Head of caudate nucleus (tissue), 42 donors: ENCODE measurements at places on chromosomes 6 and 20.

DNA sequence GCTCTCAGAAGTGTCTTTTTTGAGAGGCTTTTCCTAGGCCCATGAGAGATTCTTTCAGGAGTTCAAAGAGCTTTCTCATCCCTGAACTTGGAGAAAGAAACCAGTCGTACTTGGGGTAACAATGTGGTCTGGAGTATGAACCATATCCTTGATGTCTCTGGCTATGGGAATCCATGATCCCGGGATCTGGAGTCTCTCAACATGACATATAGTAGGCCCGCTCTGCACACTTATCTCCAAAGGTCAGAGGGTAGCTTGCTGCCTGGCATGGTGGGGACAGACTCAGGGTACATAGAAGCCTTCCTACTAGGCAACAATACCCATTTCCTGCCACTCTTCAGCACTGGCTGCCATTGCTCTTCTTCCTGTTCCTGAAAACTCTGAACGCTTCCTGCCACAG, 42.2 kb upstream of the NFATC2 start:
- no peak for DNase-seq

DNA sequence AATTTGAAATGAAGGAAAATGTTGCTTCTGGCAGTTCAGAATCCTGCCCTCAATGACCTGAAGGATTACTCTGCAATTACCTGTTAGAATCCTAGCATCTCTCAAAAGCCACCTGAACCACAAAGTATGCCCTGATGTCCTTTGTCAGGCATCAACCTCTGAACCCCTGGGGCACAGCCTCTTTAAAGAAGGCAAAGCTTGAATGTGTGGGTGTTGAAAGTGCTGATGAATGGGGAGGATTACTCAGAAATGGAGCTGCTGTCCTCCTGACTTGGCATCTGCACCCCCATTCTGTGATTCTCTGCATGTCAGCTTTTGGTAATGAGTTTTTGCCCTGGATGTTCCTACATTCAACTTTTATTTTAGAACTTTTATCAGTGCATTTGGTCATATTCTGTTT, 179.2 kb downstream of the PKHD1 start:
- no peak for DNase-seq

DNA sequence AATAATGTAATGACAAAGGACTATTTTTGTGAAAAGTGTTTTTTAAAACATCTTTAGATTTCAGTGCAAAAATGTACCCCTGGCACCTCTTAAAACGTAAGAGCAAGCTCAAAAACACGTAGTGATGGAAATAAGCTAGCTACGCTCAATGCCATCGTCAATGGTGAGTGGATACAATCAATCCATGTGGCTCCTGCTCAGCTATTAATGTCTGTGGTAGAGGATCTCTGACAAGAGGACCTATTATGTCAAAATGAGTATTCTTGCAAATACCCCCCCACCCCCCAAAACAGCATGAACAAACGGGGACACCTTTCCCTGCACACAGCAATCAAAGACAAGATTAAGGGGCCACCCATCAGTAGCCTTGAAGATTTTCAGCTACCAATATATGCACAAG, 65.1 kb upstream of the PTGIS start:
- no peak for DNase-seq

DNA sequence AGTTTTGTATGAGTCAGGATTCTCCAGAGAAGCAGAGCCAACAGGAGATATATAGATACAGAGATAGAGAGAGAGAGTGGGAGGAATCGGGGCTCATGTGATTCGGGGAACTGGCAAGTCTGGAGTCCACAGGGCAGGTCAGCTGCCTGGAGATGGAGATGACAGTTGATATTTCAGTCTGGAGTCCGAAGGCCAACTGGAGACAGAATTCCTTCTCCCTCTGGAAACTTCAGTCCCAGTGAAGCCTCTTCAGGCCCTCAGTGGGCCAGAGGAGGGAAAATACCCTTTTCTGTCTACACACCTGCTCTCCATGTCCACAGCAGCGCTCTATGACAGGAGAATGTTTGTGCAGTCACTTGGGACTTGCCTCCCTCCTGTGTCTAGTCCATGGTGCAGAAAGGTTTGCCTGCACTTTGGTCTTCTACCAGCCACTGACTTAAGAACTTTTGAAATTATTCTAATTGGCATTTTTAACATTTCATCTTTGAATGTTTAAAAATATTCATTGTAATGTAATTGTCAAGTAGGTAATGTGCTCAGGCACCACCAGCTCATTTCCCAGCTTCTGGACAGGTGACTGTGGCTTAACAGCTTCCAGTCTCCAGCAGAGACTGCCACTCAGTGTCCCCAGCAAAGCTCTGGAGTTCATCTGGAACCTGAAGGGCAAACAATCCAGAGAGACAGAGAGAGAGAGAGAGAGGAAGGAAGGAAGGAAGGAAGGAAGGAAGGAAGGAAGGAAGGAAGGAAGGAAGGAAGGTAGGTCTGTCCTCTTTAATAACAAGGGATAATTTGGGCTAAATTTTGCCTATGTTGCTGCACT, 43.8 kb upstream of the AFDN start:
- no peak for DNase-seq

DNA sequence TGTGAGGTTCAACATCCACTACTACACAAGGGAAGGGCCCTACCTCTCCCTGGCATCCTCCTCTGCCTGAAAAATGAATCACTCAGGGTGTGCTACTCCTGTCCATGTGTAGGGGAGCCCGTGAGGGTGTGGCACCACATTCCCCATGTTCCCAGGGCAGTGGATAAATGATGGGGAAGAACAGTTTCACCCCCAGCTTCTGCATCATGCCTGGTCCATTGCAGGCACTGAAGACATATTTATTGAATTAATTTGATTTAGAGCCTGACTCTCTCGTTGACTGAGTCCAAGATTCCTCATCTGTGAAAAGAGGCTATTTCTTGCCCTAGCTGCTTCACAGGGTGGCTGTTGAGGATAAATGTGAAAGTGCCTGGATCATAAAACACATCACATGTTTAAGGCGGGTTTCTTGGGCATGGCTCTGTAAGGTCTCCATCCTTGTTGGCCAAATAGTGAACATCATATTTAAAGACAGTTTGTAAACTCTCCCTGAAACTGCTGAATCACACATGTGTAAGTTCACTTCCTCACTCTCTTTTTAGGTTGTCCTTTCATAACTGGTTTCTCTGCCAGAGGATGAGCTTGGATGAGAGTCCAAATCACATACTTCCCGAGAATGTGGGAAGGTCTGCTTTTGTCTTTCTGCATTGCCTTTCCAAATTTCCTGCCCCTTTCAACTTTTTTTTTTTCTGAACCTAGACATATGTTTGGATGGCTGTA, 79.7 kb upstream of the FYN start:
- DNase-seq = no peak

DNA sequence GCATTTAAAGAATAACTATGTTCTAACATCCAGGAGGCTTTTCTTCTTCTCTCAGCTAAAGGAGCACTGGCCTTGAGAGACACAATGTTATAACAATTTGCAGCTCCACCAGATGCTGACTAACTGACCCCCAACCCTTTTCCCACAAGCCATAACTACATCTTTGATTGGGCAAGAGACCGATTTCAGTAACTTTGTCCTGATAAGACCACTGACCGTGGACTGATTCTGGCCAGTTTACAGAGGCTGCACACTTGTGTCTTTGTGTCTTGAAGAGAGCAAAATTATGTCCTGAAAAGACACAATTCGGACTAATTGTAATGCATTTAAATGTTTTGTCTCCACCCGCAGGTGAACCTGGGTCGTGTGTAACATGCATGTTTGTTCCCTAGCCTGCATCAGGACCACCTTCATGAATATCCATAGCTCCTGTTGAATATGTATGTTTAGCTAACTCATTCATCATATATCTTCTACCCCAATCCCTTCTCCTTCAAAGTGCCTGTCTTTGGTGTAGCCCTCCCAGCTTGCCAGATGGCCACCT, 22.3 kb downstream of the ABRACL start:
- DNase-seq = no peak
